ENCODE measurements at places on chromosomes 1 and 21.

DNA sequence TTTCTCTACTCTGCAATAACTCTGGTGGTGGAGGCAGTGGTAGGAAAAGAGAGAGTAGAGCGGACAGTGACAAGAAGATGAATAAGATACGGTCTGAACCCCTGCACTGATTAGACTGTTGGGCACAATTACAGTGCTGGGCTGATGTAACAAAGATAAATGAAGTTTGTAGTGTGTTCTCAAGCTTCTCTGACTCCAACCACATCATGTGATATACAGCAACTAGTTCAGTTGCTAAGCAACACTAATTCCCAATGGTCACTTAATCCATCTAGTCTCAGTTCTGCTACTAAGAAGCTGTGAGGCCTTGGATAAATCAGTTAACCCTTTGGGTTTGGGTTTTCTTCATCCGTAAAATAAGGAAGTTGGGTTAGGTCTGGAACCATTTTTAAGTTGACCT, 17.3 kb downstream of the DDR2 start:
- no peak for DNase-seq

- DNase-seq = peak; percentile 15
These were observed 39.7 kb downstream of the PALMD start for GRCh38 chr1:99685516-99686180.

DNA sequence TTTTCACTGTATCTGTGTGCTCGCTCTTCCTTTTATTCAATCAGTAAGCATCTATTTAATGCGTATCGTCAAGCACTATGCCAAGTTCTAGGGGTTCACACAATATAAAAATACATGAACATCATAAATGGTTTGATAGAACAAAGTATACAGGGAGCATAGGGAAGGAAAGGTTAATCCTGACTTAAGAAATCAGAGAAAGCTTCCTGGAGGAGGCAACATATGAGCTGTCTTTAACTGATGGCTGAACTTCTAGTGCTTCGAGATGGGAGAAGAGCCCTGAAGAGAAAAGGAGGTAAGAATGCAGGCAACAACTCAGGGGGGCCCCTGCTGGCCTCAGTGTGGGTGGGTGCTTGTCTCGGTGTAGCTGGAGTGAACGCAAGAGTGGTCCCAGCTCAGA, 63.6 kb upstream of the GALNT2 start:
- DNase-seq = no peak

- no peak for DNase-seq
These were observed 177.5 kb downstream of the ZZZ3 start for GRCh38 chr1:77504986-77505385.

GRCh38 chr1:178633056-178633455, 92.0 kb upstream of the RALGPS2 start:
- no peak for DNase-seq

All from naive thymus-derived CD8-positive, alpha-beta T cell (primary cell).